ENCODE measurements at places on chromosomes 5 and 9.

DNA sequence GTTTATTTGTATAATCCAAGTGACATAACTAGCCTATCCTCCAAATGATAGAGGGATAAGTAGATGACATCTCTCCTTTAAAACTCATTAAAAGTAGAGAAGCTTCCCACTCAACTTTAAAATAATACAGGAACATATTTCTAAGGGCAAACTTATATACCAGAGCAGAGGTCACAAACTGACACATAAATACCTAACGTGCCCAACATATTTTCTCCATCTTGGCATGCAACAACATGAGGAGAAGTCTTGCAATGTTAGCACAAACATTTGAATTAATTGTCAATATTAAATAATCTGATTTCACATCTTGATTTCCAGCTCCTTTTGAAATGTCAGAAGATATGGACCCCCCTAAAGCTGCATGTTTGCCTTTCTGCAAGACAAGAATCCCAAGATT, 335.0 kb downstream of the DEPDC1B start:
- DNase-seq: no peak

- DNase-seq: no peak
Observed at GRCh38 chr5:139386050-139386438, 2.9 kb upstream of the SLC23A1 start.

DNA sequence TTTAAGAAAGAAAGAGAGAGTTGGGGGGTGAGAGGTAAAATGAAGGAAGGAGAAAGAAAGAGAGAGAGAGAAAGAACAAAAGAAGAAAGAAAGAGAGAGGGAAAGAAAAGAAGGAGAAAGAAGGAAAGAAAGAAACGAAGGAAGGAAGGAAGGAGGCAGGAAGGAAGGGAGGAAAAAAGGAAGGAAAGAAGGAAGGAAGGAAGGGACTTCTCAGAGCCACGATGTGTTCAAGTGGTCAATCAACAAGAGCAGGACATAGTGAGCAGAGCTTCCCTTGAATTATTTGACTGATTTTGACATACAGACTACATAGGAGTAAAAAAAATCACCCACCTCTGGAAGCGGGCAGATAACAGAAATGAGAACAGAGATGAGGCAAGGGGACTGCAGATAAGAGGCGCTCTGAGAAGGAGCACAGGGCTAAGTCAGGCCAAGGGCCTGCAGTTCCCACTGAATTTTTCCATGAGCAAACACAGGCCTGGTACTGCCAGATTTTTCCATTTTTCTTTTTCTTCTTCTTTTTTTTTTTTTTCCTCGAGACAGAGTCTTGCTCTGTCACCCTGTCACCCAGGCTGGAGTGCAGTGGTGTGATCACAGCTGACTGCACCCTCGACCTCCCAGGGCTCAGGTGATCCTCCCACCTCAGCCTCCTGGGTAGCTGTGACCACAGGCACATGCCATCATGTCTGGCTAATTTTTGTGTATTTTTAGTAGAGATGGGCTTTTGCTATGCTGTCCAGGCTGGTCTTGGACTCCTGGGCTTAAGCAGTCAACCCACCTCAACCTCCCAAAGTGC, 77.7 kb upstream of the IL17B start:
- DNase-seq: no peak

DNA sequence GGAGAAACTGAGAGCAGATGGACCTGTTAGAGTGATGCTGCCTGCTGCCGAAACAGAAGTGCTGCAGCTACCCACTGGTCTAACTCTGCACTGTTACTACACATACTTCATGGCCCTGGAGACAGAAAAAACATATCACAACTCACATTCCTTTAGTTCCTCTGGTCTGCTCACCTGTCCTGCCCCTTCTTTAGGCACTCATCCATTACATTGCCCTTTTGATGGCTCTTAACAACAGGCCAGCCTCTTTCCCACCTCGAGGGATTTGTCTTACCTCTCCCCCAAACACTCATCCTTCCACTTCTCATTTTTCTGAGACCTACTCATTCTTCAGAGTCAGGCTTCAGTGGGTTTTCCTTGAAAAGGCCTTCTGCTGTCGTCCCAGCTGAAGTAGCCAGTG, 49.2 kb downstream of the KCTD16 start:
- DNase-seq: no peak

DNA sequence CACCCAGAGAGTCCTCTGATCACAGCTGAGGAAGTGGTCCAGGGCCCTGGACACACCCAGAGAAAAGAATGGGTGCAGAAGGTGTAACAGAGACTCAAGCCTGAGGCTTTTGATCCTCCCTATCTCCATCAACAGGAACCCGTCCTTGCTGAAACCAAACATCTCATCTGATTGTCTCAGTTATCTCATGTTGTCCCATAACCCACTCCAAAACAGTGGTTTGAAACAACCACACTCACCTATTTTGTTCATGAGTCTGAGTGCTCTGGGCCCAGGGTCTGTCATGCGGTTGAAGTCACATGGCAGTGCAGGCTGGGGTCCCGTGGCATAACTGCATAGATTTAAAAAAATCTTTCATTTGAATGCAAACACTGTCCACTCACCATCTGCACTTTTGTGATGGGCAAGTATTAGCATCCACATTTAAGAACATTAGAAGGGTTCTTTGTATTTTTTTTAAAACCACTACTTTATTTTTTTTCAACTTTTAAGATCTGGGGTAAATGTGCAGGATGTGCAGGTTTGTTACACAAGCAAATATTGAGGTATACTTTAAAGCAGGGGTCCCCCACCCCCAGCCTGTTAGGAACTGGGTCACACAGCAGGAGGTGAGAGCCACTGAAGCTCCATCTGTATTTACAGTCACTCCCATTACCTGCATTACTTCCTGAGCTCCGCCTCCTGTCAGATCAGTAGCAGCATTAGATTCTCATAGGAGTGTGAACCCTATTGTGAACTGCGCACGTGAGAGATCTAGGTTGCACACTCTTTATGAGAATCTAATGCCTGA, 255.8 kb downstream of the ROR2 start:
- peak; percentile 8 for DNase-seq

- no peak for DNase-seq
Observed at GRCh38 chr9:130423272-130423671, 21.5 kb upstream of the ASS1 start.

DNA sequence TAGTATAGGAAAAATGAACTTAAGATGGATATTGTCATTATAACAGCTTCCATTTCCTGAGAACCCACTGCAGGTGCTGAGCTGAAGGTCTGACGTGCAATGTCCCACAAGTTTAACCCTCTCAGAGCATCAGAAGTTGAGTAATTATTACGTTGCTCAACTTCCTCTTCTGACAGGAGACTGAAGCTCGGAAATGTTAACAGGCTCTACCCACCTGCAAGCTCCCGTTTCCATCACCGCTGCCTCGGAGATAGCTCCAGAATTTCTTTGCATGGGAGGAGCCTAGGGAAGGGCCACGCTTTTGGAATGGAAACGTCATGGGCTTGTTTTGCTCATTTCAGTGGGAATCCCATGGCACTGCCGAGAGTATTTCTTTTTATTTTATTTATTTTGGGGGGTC, 1.0 kb upstream of the NTMT1 start:
- peak; percentile 45 for DNase-seq
